H7 (cell line): ENCODE measurements at places on chromosomes 2 and 18.

DNA sequence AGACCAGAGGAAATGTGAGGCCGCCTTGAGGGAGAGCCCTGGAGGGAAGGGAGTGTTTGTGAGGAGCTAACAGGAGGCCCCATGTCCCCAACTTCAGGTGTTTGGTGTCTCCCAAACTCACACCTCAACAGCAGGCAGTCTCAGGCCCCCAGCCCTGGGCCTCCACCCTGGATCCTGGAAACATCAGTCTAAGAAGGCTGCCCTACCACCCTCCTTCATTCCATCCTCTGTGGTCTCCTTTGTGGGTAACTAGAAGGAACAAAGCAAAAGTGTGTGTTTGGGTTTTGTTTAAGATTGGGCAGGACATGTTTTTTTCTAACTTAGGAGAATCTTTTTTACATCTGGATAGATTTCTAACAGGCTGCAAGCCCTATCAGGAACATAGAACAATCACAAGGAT lies 404.3 kb downstream of the BCL11A start:
- DNase-seq = no peak

DNA sequence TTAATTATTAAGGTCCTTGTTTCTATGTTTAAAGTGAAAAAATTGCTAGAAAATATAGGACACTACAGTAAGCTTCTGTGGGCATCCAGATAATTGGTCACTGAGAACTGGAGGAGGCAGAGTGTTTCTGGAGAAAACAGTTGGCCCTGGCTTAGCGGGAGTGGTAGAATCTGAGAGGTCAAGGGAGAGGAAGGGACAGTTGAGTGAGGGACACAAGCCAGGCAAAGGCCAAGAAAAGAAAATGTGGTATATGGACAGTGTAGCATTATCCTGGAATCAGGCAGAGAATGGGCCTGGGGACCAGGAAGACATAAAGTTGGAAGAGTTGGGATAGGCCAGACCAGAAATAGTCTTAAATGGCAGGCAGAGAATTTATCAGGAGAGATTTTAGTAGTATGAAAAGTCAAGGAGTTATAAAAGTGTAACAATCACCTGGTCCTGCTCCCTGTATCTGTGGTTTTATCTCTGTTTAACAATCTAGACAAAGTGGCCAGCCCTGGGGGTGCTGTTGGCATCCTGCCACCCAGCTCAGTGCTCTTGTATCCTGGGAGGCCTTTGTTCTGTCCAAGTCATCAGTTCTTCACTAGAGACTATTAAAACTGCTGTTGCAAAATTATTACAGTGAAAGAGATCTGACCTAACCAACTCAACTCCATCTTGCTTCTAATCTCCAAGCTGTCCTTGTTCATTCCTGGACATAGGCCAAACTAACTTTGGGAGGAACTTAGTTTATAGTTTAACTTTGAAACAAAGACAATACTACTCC lies 15.4 kb upstream of the MSGN1 start:
- no peak for DNase-seq

DNA sequence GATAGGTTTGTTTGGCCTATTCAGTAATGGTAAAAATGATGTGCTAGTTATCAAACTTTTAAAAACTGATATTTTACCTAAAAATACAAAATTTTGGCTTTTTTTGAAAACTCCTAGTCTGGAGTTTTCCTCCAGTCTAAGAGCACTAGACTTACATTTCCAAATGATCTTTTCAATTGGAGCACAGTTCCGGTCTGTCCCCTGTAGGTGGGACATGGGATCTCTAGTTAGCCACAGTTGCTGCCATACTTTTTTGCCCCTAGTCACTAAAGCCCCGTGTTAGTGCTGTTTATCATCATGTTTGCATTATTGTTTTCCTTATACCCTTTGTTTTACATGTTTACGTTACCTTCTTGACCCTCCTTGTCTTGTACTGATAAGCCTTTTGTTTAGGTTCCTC lies 52.4 kb downstream of the RELCH start:
- no peak for DNase-seq

GRCh38 chr2:74164761-74165160 lies 13.9 kb downstream of the MOB1A start:
- no peak for DNase-seq

DNA sequence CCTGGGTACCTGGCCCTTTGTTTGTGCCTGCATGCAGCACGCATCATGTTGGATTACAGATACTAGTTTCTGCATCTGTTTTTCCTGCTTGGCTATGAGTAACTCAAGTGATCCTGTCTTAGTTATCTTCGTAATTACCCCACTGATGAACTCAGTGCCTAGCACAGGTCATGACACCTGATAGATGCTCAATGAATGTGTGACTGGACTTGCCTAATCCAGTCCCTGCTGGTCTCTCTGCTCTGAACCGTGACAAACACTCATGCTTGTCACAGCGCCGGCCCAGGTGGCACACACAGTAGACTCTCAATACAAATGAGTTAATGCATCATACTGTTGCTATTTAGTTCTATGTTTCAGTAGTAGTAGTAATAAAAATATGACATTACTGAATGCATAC lies 31.2 kb upstream of the NTSR2 start:
- no peak for DNase-seq

DNA sequence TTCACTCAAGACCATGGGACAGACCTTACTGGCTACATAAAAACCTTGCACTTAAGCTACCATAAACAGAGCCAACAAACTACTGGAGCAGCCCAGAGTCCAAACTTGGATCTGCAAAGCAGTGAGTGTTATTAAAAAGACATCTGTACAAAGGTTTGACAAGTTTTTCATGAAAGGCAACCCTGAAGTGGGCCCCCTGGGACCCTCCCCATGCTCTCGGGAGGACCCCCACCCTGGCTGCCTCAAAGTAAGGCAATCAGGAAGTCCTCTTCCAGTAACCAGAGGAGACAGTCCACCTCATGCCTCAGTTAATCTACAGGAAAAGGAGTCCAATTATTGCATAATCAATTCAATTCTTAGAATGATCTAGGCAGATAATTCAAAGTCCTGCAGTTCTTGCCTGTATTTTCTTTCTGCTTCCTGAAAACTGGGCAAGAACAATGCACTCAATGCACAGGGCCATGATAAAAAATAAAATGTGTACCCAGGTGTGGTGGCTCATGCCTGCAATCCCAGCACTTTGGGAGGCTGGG lies 69.7 kb downstream of the TBC1D8 start:
- no peak for DNase-seq

- DNase-seq = no peak
Measured at GRCh38 chr18:23927821-23928746, 86.5 kb upstream of the TTC39C start.

GRCh38 chr2:172280571-172281361 lies 146.6 kb upstream of the ITGA6 start:
- no peak for DNase-seq

GRCh38 chr2:50097148-50097547 lies 934.8 kb downstream of the NRXN1 start:
- DNase-seq = no peak

DNA sequence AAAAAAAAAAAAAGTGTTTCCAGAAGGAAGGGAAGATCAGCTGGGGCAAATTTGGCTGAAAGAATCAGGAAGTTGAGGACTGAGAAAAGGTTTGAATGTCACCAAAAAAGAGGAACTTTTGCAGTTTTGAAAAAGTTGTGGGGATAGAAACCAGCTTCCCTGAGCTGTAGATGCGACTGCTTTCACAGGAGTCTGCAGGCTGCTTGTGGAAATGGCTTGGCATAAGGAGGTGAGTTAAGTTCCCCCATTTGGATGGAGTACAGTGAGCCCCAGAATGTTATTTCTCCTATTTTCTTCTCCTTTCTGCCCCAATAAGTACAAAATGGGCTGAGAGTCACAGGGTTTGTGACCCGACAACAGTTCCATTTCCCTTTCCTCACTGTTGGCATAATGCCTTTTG lies 16.5 kb upstream of the ME2 start:
- no peak for DNase-seq

DNA sequence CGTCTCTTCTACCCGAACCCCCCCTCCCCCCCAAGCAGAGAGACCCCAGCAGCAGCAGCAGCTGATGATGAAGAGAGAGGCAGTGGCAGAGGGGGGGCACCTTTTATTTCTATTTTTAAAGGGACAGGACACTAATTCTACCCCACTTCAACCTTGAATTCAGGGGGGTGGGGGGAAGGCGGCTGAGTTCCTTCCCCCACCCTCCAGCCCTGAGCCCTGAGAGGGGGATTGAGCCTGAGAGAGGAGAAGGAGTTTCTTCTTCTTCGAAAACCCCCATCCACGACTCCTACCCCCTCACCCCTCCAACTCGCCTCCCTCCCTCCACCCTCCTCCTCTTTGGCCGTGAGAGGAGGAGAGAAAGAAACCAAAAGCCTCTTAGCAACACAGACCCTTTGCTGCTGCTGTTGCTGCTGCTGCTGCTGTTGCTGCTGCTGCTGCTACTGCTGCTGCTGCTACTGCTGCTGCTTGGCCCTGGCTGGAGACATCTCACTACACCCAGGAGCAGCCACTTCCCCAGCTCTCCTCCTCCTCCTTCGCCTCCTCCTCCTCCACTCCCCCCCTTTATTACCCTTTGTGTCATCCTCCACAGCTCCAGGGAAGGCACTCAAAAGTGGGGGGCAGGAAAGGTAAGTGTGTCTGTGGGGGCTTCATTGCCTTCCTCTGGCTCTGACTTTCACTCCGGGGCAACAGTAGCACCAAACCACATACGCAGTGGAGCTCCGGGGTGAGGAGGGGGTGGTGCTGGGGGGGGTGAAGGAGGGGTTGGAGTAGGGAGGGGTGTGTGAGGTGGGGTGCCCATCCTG lies at the start of gene MBD5:
Gene MBD5, plus strand, starts transcription at position 33 of the 803 bp plus-strand sequence.
- peak; percentile 28 for DNase-seq

- DNase-seq = no peak
Measured at GRCh38 chr2:119486886-119487285, 37.4 kb downstream of the SCTR start.

DNA sequence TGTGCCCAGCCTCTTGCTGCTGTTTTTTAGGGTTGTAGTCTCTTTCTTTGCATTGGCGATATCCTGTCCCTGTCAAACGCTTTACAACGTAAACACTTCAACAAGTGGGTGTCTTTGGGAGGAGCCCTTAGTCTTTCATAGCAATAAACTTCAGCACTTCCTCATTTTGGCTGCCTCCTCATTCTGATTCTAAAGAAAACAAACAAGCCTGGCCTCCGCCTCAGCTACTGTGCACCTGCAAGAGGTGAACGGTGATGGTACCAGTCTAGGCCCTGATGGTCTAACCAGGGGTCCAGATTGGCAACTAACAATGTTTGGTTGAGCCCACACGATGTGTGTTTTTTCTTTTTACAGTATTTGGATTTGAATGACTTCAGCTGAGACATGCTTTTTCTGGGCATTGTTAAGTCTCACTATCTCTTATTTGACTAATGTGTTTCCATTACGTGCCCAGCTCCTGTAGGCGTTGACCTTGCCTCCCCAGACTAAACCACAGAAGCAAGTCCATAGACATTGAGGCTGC lies 53.2 kb upstream of the CUL3 start:
- no peak for DNase-seq

- no peak for DNase-seq
Measured at GRCh38 chr2:218284106-218284811, 8.0 kb downstream of the TMBIM1 start.

DNA sequence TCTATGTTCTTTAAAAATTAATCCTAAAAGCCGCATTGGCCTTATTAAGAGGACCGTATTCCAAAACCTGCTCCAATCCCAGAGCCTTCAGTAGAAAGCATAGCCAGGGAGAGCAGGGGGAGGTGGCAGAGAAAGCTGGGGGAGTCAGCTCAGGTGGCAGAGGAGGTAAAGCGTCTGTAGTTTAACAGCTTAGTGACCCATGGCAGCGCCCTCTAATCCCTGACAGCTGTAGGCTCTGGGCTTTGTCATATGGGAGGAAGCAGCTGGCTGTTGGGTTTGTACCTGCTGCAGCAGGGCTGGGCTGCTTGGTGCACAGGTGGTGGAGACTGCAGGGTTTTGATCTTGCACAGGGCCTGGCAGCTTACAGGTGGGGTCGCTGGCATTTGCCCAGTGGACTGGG lies 50.6 kb downstream of the THNSL2 start:
- no peak for DNase-seq

GRCh38 chr18:25875551-25876240 lies 214.7 kb downstream of the SS18 start:
- DNase-seq = no peak

GRCh38 chr2:190126798-190127197 lies 64.3 kb upstream of the MSTN start:
- no peak for DNase-seq

DNA sequence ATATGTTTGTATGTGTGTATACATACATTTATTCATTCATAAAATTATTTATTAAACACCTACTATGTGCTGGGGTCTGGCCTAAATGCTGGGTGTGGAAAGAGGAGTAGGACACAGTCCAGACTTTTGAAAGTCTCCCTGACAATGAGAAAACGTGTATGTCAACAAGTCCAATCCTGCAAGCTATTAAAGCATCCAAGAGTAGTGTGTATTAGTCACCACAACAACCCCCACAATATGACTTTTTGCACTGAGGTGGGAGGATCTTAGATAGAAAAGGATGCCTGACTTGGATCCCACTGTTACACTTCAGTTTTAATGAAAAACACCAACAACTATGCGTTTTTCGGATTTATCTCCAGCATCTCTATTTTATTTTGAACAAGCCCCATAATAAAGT lies 446.4 kb downstream of the EPHA4 start:
- no peak for DNase-seq

- DNase-seq = no peak
Measured at GRCh38 chr2:428591-428990, 140.7 kb upstream of the ALKAL2 start.

DNA sequence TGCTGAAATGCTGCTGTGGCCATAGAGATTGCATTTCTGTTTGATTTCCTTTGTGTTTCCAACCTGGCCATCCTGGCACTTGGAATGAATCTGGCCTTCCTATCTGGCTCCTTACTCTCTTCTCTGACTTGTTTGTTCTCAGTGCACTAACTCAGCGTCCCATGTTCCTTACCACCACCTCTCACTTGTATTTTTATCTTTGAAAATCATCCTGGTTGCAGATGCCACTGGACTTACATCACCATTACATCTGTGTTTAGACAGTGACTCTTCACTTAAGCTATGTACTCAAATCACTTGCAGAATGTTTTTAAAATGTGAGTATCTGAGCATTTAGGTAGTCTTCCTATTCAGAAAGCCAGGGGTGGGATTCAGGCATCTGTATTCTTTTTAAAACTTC lies 239.5 kb downstream of the WDR7 start:
- no peak for DNase-seq

- DNase-seq = no peak
Measured at GRCh38 chr2:136013955-136014354, 28.5 kb upstream of the DARS1 start.

GRCh38 chr2:100320547-100321178 lies 1.6 kb downstream of the LONRF2 start:
- DNase-seq = peak; percentile 25
